ENCODE measurements at places on chromosomes 5 and 9.

DNA sequence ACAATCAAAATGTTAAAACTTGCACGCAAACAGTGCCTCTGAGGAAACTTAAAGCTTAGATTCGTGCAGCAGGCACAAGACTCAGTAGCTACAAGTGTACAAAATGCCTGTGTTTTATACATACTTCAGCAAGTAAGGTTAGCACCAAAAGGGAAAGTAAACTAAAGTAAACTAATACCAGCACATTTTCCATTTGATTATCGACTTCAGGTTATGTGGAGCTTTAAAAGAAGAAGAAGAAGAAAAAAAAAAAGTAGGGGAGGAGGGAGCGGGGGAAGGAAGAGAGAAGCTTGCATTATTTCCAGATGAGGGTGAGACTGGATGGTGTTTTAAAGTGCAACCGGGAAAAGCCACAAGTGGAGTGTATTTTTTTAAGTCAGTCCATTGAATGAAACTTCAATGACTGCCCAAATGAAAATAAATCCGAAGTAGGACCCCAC is 596 bp upstream of the ADAMTS6 start:
- H3K36me3 ChIP-seq: no peaks in the 10 kb centered on the region
- peaks cover 19% of the 10 kb centered on the region for H3K4me1 ChIP-seq
- peak overlapping the region; percentile 86 for H3K27ac ChIP-seq
- peaks cover 8% of the 10 kb centered on the region for H3K27me3 ChIP-seq
- H3K4me3 ChIP-seq: peak overlapping the region; percentile 91
- no peak for DNase-seq

GRCh38 chr9:91378695-91379127 is 17.0 kb upstream of the AUH start:
- no peaks in the 10 kb centered on the region for H3K36me3 ChIP-seq
- no peak overlapping the region for H3K4me3 ChIP-seq

GRCh38 chr9:77224746-77225312 is 47.5 kb downstream of the VPS13A start:
- peaks cover 44% of the 10 kb centered on the region for H3K36me3 ChIP-seq
- H3K4me1 ChIP-seq: no peaks in the 10 kb centered on the region
- H3K27ac ChIP-seq: no peak overlapping the region
- H3K27me3 ChIP-seq: no peaks in the 10 kb centered on the region
- H3K4me3 ChIP-seq: no peak overlapping the region

- peaks cover 8% of the 10 kb centered on the region for H3K27me3 ChIP-seq
- H3K27ac ChIP-seq: no peak overlapping the region
- H3K36me3 ChIP-seq: no peaks in the 10 kb centered on the region
Measured at GRCh38 chr5:31645420-31646081, 6.6 kb downstream of the PDZD2 start.

DNA sequence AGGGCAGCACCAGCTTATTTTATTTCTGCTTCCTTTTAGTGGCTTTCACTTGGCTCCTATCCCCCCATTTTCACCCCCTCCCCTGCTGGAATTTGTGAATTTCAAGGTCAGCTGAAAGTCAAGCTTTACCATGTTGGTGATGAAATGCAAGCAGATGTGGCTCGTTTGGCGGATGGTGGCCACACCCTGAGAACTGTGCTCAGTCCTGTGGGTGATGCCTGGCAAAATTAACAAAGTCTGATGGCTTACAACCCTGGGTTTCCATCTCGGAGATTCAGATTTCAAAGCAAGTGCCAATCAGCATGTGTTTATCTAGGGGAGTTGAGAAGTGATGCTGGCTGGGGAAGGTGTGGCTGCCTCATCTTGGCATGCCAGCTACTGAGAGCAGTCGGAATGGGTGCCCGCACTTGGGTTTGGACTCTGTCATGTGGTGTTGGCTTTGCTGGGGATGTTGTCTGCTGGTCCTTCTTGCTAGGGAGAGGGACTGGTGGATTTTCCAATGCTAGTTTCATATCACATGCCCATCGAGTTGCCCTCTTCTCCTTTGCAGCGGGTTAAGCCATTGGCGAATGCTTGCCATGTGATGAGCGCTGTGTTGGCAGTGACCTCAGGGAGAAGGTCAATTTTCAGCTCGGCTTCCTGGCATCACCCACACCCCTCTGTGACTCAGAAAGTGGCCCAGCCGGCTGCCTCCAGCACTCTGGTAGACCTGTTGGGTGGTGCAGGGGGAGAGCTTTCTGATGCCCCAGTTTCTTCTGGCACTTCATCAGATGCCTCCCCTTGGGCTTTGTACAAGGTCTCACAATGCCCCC is 77.0 kb upstream of the PITX1 start:
- no peaks in the 10 kb centered on the region for H3K36me3 ChIP-seq
- H3K27ac ChIP-seq: no peak overlapping the region
- no peaks in the 10 kb centered on the region for H3K4me1 ChIP-seq
- peaks cover 24% of the 10 kb centered on the region for H3K27me3 ChIP-seq
- H3K4me3 ChIP-seq: no peak overlapping the region
- DNase-seq: no peak

DNA sequence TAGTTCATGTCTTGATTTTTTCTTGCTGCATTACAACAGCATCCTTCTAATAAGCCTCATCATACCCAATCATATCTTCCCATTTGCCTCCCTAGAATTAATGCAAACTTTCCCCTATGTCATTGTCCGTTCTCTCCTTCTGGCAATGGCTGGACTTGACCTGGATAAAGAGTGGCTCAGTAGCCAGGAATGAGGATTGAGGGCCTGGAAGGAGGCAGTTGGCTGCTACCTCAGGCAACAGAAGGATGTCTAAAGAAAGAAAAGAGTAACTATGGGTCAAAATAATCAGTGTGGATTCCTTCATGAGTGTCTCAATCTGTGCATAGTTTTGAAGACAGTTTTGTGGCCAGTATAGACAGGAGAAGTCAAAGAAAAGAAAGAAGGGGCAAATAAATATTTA is 209.6 kb downstream of the TRPM3 start:
- no peaks in the 10 kb centered on the region for H3K36me3 ChIP-seq
- H3K27ac ChIP-seq: no peak overlapping the region
- no peaks in the 10 kb centered on the region for H3K4me1 ChIP-seq
- H3K27me3 ChIP-seq: no peaks in the 10 kb centered on the region
- H3K4me3 ChIP-seq: no peak overlapping the region
- no peak for DNase-seq

DNA sequence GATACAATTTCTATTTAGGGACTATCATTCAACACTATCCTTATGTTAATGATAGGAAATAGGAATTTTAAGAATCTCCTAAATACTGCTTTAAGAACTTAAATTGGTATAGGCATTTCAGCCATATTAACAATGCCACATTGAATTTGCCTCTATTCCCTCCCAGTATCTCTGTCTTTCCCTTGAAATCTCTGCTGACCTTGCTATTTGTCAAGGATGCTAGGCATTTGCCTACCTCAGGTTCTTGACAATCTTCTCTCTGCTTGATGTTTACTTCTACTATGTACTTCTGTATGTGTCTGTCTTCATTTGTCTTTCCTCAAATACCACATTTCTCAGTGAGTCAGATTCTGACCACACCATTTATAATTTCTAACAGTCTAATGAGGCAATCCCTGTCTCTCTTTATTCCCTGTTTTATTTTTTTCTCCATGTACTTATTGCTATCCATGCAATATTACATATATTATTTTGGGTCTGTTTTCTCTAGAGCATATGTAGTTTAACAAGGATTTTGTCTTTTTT is 1461.4 kb upstream of the CDH9 start:
- H3K4me1 ChIP-seq: no peaks in the 10 kb centered on the region
- no peaks in the 10 kb centered on the region for H3K36me3 ChIP-seq
- DNase-seq: no peak
- H3K27me3 ChIP-seq: no peaks in the 10 kb centered on the region
- H3K4me3 ChIP-seq: no peak overlapping the region

- H3K4me1 ChIP-seq: no peaks in the 10 kb centered on the region
- no peaks in the 10 kb centered on the region for H3K27me3 ChIP-seq
- no peak for DNase-seq
- H3K36me3 ChIP-seq: no peaks in the 10 kb centered on the region
- H3K4me3 ChIP-seq: no peak overlapping the region
- H3K27ac ChIP-seq: no peak overlapping the region
Measured at GRCh38 chr5:19660679-19661078, 327.3 kb downstream of the CDH18 start.

GRCh38 chr5:35777358-35778087 is 79.2 kb upstream of the IL7R start:
- peak; percentile 82 for DNase-seq
- H3K4me3 ChIP-seq: no peak overlapping the region
- H3K27me3 ChIP-seq: no peaks in the 10 kb centered on the region
- peak overlapping the region; percentile 55 for H3K27ac ChIP-seq

- H3K27ac ChIP-seq: no peak overlapping the region
- DNase-seq: no peak
- H3K4me3 ChIP-seq: no peak overlapping the region
- H3K4me1 ChIP-seq: no peaks in the 10 kb centered on the region
- no peaks in the 10 kb centered on the region for H3K27me3 ChIP-seq
Measured at GRCh38 chr9:110797611-110798010, 129.0 kb downstream of the MUSK start.

GRCh38 chr9:98081477-98082219 is 25.1 kb downstream of the NANS start:
- H3K27me3 ChIP-seq: no peaks in the 10 kb centered on the region
- no peak for DNase-seq
- peak overlapping the region; percentile 79 for H3K27ac ChIP-seq
- peaks cover 45% of the 10 kb centered on the region for H3K4me1 ChIP-seq

DNA sequence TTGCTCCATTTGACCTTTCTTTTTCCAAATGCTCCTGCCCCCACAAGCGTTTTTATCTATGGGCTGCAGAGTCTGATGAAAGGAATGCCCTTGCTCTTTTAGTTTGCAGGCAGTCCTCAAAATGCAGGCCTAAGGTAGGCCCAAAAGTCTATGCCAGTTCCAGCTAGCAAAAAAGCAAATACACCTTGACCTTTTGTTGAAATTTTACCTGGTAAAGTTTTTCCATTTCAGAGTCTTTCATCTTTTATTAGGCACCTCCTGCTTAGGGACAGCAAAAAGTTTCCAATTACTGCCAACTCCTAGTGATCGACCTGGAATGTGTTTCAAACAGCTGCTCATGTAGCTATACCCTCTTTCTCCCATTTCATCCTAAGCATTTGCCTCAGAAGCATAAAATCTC is 2.7 kb upstream of the LEAP2 start:
- peaks cover 6% of the 10 kb centered on the region for H3K27me3 ChIP-seq
- H3K27ac ChIP-seq: no peak overlapping the region
- no peak overlapping the region for H3K4me3 ChIP-seq
- H3K36me3 ChIP-seq: peaks cover 30% of the 10 kb centered on the region
- DNase-seq: no peak
